Anterior cingulate cortex (tissue), 58 donors: ENCODE measurements at places on chromosomes 3 and 15.

- no peak for DNase-seq
These were observed 154.6 kb downstream of the ADAM10 start for GRCh38 chr15:58594898-58595297.

DNA sequence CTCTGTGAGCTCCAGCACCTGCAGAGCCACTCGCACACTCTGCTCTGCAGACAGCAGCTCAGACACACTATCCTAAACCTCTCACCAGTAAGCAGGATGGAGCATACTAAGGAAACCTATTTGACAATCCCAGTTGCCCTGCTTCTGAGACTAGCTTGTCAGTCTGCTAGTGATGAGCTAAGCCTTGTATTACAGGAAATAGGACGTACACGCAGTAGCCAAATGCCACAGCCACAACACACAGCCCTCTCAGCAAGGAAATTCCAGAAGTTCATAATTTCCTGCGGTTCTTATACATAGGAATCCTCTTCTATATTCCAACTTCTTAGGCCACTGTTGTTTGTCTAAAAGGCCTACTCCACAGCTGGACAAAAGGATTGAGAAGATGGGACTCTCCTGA is 74.5 kb downstream of the MYLK start:
- DNase-seq, result no peak

- DNase-seq, result no peak
These were observed 1.3 kb downstream of the PSMD2 start for GRCh38 chr3:184300378-184300720.

GRCh38 chr3:111325160-111325718 is 216.8 kb upstream of the CD96 start:
- DNase-seq, result no peak

- no peak for DNase-seq
These were observed 462.8 kb upstream of the CBLB start for GRCh38 chr3:106331636-106332035.

- no peak for DNase-seq
These were observed 1166.9 kb downstream of the ZPLD1 start for GRCh38 chr3:103601666-103602065.

DNA sequence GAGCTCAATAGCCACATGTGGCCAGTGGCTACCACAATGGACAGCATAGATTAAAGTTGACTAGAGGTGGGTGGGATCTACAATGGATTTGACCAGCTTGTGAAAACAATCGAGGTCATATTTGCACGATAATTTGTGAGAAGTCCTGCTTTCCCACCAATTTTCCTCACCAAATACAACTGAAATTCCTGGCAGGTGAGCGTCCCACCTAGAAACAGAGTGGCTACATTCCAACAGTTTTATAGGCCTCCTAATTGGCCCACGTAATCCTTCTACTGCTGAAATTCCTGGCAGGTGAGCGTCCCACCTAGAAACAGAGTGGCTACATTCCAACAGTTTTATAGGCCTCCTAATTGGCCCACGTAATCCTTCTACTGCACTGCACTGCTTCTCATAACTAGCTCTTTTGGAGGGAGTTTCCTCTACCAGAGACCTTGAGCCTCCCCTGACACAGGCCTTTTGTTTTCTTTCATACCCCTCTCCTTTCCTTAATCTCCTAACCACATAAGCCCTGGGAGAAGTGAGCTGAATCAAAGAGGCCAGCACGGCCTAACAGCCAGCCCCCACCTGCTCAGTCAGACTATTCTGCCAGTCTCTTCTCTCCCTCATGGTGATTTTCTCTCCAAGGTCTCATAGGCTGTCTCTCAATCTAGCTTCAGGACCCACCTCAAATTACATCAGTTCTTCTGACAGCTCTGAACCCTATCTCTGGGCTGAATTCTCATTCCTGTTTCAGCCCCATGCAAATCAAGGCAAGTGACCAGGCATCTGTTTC is 80.2 kb downstream of the BFSP2 start:
- no peak for DNase-seq

DNA sequence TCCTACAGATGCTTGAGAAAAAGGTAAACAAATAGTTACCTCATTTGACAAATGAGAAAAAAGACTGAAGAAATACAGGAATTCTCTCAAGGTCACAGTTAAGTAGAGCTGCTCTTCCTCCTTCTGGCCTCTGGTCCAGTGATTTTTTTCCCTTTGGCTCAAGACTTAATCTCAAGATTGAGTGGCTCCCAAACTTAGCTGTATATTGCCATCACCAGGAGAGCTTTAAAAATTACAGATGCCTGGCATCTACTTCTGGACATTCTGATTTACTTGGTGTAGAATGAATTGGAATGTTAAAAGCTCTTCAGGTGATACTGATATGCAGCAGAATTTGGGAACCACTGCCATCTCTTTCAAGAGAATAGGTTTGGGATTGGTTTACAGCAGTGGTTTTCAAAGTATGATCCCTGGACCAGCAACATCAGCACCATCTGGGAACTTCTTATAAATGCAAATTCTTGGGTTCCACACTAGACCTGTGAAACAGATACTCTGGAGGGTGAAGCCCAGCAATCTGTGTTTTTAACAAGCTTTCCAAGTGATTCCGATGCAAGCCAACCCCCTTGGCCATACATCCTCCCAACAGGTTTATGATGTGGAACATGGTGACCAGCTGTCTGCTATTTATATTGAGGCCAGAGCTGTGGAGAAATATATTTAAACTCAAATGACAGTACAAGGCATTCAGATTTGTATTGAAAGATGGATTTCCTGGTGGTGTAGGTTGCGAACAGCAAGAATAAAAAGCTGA is 333.0 kb upstream of the RARB start:
- DNase-seq, result no peak

- no peak for DNase-seq
These were observed 61.8 kb upstream of the BCHE start for GRCh38 chr3:165899066-165899465.

- DNase-seq, result no peak
These were observed 324.7 kb downstream of the SHQ1 start for GRCh38 chr3:72523429-72524151.

DNA sequence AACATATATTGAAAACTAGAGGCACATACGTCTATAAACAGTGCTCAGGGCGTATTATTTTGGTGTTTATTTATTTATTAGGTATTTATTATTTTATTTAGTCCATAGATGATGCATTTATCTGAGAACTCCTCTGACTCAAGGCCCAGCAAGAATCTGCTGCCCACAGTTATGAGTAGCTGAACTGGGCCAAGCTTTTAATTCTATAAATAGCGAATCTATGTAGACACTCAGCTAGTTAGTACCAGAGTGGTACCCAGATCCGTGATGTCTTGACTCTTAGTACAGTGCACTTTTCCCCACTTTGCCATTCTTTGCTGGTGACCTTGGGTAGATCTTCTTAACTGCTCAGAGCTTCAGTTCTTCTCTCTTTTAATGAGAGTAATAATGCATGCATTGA is 370.4 kb upstream of the TPRG1 start:
- no peak for DNase-seq

DNA sequence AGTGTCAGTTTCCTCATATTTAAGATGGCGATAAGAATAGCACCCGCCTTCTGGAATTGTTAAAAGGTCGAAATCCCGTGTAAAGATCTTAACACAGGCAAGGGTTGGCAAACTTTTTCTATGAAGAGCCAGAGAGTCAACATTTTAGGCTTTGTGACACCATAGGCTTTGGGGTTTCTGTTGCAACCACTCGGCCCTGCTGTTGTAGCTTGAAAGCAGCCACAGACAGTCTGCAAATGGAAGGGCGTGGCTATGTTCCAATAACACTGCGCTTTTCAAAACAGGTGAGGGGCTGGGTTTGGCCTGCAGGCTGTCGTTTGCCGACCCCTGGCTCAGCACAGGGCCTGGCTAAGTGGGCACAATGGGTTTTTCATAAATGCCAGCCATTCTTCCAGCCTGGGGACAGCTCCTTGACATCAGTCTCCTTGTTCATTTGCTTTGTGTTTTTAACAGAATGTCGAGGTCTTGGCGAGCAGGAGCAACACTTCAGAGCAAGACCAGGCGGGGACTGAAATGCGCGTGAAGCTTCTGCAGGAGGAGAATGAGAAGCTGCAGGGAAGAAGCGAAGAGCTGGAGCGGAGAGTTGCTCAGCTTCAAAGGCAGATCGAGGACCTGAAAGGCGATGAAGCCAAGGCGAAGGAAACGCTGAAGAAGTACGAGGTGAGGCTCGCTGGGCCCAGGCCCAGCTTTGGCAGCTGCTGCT is 75.2 kb upstream of the MYZAP start:
- no peak for DNase-seq

DNA sequence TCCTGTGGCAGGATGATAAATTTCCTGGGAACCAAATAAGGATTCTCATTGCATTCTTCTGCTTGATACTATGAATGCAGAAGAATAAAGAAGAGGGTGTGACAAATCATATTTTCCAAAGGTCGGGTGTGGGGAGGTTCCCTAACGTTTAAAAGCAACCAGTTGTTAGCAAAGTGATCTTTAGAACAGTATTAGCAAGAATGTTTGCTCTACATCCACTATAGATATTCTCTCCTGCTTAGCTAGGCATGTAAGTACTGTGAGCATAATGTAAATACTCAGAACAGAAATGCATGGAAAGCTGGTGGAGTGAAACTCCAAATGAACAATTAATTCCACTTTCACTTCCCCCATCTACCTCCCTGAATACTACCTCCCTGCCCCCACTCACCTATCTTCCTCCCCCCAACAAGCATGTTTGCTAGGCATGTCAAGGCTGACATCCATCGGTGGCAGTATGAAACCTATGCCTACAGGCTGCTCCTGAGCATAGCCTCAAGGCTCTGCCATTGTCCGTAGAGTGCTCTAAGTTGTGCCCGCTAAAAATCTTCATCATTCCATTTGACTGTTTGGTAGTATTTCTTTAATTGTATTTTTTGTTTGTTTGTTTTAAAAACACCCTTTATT is 329.7 kb downstream of the TIGIT start:
- no peak for DNase-seq

- DNase-seq, result no peak
These were observed 44.6 kb downstream of the GASK1A start for GRCh38 chr3:43023746-43024145.

GRCh38 chr3:94522488-94522887 is 459.6 kb downstream of the NSUN3 start:
- DNase-seq, result no peak

- no peak for DNase-seq
These were observed 60.3 kb downstream of the CMSS1 start for GRCh38 chr3:99878005-99878404.

DNA sequence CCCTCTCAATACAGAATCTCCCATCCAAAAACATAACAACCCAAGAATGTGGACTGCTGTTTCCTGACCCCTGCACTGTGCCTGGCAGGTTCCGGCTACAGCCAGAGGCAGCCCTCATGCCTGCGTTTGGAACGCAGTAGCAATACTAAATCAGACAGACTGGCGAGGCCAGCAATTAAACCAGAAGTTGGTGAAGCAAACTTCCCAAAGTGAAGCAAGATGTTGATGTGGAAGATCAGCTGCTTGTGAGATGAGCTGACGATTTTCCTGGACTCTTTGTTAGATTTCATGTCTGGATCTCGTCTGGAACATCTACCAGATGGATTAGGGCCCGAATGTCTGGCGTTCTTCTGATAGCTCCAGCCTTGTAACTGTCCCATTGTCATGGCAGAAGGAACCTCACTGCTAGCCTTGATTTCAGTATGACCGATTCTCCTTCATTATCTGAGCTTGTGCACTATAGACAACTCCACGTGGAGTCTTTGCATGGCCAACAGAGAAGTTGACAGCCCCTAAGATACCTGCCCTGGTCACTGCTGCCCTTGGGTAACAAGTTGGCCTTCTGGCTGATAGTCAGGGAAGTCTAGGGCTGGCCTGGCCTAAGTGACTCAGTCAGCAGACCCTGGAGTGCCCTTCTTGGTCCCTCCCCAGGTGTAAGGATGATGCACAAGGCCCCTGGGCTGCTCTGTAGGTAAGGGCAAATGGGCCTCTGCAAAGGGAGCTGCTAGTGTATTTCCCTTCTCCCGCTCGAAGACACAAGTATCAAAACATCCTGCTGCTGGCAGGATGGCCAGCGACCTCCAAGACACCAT is 126.5 kb downstream of the ADAMTS17 start:
- DNase-seq, result no peak

GRCh38 chr3:101077361-101078011 is 84.3 kb upstream of the ABI3BP start:
- no peak for DNase-seq

- DNase-seq, result no peak
These were observed 144.4 kb upstream of the EPHA3 start for GRCh38 chr3:88963003-88963402.

GRCh38 chr3:119831022-119831421 is 49.1 kb downstream of the NR1I2 start:
- no peak for DNase-seq

GRCh38 chr3:15903759-15904720 is 106.3 kb upstream of the ANKRD28 start:
- no peak for DNase-seq

- no peak for DNase-seq
These were observed 563 bp downstream of the PXYLP1 start for GRCh38 chr3:141231952-141232823.

DNA sequence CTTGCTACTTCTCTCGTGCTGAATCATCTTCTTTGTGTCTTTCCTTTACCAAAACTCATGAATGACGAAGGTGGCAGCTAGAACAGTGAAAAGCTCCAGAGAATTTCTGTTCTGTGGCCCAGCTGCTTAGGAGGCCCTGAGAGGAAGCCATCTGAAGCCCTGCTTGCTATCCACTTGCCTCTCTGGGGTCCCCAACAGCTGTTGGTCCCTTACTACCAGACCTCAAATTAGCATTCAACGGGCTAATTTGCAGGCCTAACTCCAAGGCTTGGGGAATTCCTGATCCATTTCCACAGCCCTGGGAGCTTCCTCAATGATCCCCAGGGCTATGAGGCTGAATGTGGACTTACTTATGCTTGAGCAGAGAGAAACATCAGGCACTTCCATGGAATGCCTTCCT is 37.5 kb upstream of the FSTL1 start:
- DNase-seq, result no peak

DNA sequence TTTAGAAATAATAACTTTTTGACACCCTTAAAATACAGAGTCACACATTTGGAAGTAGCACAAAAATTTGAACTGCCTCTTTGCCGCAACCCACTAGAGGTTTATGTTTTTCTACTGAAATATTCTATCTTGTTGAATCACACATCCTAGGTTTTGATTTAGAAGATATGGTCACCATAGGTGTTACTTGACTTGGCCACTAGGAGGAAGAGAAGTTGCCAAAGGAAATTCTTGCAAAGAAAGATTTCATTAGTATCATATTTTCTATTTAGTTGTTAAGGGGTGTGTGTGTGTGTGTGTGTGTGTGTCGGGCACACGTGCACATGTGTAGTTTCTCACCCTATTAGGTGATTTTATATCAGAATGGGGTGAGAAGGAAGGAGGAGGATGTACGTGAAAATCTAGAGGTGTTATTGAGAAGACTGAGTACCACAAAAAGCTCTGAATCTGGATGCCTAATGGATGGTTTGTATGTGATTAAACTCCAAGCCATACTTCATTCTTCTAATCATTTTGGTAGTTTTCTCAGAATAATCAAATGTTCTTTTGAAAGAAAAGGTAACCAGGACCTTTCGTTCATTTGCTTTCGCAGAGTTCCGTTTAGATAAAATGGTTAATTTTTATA is 31.5 kb downstream of the ZFAND6 start:
- DNase-seq, result no peak

GRCh38 chr3:69932501-69932900 is 67.0 kb upstream of the SAMMSON start:
- DNase-seq, result no peak

- no peak for DNase-seq
These were observed 136.0 kb downstream of the MECOM start for GRCh38 chr3:169527507-169527906.
